CD4-positive, alpha-beta memory T cell (primary cell): ENCODE measurements at places on chromosomes 7 and 10. TPM values are rescaled to one million over a fixed set of nuclear protein-coding genes. Genes with fewer than 3 reads are reported as not detected.

The TMEM176B gene
- total RNA-seq = 1.6 TPM

The STAM gene
- total RNA-seq = 34.0 TPM

The PCDH15 gene
- not detected for total RNA-seq

The NUTM2E gene
- 1.1 TPM for total RNA-seq

- DNase-seq = no peak
These were observed 105.0 kb upstream of the LANCL2 start for GRCh38 chr7:55260171-55260570.

DNA sequence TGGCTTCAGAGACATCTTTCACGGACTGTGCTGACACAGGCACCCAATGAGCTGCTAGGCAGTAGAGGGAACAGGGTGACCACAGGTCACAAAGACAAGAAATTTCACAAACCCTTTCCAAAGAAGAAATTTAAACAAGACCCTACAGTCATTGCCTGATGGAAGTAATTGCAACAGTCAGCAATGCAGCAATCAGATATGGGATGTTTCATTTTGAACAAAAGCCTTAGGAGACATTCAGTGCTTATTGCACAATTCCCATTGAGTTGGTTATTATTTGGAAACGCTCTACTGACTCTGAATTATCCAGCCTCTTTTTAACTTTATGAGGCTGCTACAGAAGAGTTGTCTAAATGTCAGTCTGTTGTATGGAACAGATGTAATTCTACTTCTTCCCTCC, 85.5 kb downstream of the ETV1 start:
- no peak for DNase-seq

GRCh38 chr7:84176716-84177115, 17.9 kb downstream of the SEMA3A start:
- no peak for DNase-seq

DNA sequence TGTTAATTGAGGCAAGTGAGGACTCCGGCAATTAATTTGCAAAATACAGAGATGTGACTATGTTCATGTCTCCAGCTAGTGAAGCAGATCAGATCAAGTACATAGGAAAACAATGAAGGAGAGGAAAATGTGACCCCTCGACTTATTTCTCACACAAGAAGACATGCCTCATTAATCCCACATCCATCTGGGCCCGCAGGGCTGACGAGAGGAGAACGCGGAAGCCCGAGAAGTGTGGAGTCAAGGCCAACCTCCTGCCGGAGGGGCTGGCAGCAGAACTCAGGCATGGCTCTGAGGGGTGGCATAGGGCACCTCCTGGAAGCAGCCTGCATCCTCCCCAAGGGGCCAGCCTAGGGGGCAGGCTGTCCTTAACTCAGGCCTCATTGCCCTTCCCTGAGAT, 54.4 kb downstream of the ZNF503 start:
- no peak for DNase-seq

DNA sequence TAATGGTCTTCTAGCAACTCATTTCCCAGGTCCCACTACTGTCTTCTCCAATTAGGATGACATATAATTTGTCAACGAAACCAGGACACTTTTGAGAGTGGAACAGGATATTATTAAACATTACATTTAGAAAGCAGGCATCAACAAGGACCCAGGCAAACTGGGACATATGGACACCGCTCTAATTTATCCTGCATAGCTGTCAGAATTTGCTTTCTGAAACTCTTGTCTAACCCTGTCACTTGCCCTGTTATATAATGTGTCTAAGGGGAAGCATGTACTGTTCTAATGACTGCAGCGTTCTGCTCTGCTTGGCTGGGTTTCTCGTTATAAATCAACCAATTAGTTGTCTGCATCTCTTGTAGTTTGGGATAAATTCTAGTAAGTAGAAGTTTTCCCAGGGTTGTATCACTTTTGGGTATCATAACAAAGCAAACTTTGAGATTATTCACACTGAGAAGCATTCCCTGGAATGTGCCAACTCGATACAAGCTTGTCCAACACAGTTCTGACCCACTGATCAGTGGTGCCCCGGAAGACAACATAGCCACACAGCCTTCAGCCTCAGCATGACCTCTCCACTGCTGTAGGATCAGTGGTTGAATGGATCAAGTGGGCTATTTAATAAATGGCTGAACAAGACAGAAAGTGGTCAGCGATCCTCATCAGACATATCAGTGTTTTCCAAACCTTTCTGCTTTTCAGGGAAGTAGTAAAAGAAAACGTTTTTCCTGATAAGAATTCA, 228.1 kb downstream of the KIF20B start:
- DNase-seq = no peak
